NCI-H2107 (cell line): ENCODE measurements at places on chromosomes 3 and 15.
A peak's percentile ranks its signal among the peaks of the same experiment; 100 is the strongest.

DNA sequence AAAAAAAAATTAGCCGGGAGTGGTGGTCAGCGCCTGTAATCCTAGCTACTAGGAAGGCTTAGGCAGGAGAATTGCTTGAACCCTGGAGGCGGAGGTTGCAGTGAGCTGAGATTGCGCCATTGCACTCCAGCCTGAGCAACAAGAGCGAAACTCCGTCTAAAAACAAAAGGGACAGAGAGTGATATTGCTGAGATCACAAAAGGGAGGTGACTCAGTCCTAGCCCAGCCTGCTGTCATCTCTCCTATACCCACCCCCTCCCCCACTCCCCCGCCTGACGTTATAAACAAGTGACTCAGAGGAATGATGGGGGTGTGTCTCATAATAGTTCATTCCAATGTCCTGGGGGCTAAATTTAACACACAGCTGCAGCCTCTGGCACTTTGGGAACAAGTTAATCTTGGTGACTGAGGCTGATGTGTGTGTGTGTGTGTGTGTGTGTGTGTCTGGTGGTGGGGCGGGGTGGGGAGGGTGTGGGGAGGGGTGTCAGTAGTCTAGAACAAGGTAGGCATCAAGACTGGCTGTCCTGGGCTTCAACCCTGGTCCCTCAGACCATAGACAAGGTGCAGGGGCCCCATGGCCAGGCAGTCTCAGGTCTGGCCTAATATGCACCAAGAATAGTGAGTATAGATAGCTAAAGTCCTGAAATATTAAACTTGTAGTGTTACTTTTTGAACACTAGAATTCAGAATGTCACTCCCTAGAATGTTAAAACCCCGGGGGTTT, 1.3 kb upstream of the KLHL40 start:
- no peak for DNase-seq

GRCh38 chr3:66592927-66593625, 92.3 kb upstream of the LRIG1 start:
- DNase-seq, result no peak

DNA sequence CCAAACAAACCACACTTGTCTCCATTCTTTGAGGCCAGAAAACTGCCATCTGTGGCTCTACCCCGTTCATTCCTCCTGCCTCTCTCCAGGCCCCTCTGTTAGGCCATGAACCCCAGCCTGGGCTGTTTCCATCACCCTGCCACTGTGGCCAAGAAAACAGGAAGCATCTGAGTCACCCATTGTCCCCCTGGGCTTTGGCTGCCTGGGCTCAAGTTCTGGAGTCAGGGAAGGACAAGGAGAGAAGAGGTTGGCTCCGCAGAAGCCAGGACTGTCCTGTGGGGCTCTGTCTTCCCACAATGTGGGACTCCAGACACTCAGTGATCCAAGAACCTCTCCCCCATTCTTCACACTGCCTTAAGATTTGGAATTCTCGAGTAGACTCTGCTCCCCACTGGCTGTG, 14.8 kb upstream of the LCTL start:
- DNase-seq, result no peak

- no peak for DNase-seq
These were observed 9.1 kb downstream of the CSK start for GRCh38 chr15:74791007-74791406.

GRCh38 chr3:10945683-10946287, 46.8 kb upstream of the SLC6A1 start:
- no peak for DNase-seq

- DNase-seq, result no peak
These were observed 29.7 kb downstream of the HAPLN3 start for GRCh38 chr15:88865498-88866099.

- no peak for DNase-seq
These were observed 480.1 kb upstream of the ZNF385D start for GRCh38 chr3:22231061-22231460.

- DNase-seq, result no peak
These were observed 1.6 kb downstream of the GMPPB start for GRCh38 chr3:49721896-49722781.

GRCh38 chr3:100317912-100318311, 16.6 kb upstream of the NIT2 start:
- no peak for DNase-seq

GRCh38 chr3:124833710-124834332, 53.3 kb downstream of the ITGB5 start:
- no peak for DNase-seq

DNA sequence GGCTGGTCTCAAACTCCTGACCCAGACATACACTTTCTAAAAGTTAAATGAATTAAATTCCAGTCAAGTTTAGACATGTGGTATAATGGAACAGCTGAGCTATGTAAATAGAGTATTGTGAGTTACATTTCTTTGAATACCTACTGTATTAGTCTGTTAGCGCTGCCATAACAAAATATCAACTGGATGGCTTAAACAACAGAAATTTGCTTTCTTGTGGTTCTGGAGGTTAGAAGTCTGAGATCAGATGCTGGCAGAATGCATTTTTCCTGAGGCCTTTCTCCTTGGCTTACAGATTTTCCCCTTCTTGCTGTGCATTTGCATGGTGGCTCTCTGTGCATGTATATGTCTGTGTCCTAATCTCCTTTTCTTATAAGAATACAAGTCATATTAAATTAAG, 101.5 kb upstream of the TGFBR2 start:
- no peak for DNase-seq

GRCh38 chr15:59298225-59298853, 74.3 kb downstream of the MYO1E start:
- DNase-seq, result no peak

DNA sequence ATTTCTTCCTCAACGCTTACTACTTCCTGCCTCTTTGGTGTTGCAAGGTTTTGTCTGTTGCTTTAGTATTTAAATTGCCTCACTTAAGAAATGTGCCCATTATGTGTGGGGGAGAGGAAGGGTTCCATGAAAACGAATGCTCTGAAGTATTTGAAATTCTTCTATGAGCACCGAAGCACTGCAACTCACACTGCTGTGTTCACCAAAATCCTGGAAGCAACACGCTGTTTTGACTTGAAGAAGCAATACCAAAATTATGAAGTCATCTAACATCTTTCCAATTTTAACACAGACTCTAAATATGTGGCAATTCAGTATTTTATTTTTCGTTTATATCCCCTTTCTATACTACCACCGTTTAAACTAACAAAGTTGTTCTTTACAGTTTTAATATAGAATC, 101.5 kb downstream of the RBMS3 start:
- DNase-seq, result no peak

GRCh38 chr15:66019368-66019767, 150.1 kb downstream of the RAB11A start:
- no peak for DNase-seq

- no peak for DNase-seq
These were observed 110.2 kb downstream of the ST8SIA2 start for GRCh38 chr15:92503889-92504288.

- no peak for DNase-seq
These were observed 188.0 kb downstream of the PEX5L start for GRCh38 chr3:179848711-179849110.

GRCh38 chr3:148698190-148698810, 597 bp downstream of the AGTR1 start:
- no peak for DNase-seq

- no peak for DNase-seq
These were observed 25.0 kb downstream of the MIX23 start for GRCh38 chr3:122357828-122358702.

DNA sequence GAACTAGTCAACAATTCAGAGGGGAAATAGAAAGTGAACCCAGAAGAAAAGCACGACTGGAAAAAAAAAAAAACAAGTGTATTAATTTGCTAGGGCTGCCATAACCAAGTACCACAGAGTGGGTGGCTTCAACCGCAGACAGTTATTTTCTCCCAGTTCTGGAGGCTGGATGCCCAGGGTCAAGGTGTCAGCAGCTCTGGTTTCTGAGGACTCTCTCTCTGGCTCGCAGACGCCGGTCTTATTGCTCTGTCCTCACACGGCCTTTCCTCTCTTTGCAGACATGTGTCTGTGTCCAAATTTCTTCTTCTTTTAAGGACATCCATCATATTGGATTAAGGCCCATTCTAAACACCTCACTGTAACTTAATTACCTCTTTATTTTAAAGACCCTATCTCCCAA, 291.8 kb downstream of the XXYLT1 start:
- DNase-seq, result no peak

GRCh38 chr3:5298453-5298852, 110.9 kb downstream of the EDEM1 start:
- DNase-seq, result no peak

DNA sequence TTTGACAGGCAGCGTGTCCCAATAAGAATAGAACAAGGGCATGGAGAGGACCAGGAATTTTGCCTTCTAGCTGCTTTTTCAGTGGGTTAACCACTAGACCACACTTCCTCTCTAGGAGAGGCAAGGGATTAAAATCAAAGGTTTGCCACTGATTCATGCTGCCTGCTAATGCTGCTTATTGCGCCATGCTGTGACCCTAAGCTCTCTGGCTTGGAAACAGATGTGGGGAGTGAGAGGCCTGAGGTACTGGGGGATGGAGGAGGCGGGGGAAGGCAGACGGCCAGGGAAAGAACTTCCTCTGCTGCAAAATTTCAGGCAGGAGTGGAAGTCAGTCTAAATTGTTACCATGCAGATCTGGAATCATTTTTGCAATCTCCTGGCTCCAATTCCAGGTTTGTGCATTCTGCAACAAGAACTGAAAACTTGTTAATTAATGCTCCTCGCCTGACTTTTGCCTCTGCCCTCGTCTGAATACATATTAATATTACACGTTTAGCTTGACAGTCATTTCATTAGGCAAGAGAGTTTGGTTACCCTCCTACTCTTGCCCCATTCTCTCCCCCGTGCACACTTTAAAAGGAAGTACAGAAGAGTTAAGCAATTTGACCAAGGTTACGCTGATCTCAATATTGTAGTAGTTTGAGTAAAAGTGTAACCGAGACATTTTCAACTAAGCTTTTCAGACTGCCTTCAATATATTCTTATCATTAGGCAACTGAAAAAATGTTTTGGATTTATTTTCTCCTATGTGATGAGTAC, 121.7 kb upstream of the SPRED1 start:
- DNase-seq, result no peak

GRCh38 chr15:51874751-51875644, 45.5 kb downstream of the TMOD3 start:
- DNase-seq, result no peak

GRCh38 chr3:154730186-154730585, 300.2 kb upstream of the GPR149 start:
- DNase-seq, result no peak

GRCh38 chr3:14386254-14386653, 16.2 kb upstream of the SLC6A6 start:
- no peak for DNase-seq

- no peak for DNase-seq
These were observed 16.3 kb downstream of the CCDC13 start for GRCh38 chr3:42756681-42757213.

- no peak for DNase-seq
These were observed 854 bp upstream of the COL8A1 start for GRCh38 chr3:99637368-99638111.

GRCh38 chr3:159828542-159828943, 160.1 kb upstream of the IL12A start:
- DNase-seq, result peak; percentile 82

DNA sequence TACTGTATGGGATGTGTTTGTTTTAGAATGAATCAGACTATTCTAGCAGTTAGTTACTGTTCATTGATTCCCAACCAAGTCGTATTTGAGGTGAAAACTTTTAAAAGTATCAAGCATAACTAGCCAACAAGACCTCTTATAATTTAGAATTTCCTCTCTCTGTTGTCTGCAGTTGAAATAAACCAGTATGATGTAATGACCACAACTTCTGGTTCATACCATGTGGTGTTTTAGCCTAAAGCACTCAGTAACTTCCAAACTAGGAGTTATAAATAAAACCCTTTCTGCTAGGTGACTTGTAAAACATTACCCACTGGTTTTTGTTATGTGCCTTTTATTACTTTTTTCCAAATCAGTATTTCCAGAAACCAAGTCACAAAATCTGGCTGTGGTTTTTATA, 19.8 kb upstream of the P2RY12 start:
- DNase-seq, result no peak

GRCh38 chr3:27451251-27451650, 32.9 kb downstream of the SLC4A7 start:
- no peak for DNase-seq

DNA sequence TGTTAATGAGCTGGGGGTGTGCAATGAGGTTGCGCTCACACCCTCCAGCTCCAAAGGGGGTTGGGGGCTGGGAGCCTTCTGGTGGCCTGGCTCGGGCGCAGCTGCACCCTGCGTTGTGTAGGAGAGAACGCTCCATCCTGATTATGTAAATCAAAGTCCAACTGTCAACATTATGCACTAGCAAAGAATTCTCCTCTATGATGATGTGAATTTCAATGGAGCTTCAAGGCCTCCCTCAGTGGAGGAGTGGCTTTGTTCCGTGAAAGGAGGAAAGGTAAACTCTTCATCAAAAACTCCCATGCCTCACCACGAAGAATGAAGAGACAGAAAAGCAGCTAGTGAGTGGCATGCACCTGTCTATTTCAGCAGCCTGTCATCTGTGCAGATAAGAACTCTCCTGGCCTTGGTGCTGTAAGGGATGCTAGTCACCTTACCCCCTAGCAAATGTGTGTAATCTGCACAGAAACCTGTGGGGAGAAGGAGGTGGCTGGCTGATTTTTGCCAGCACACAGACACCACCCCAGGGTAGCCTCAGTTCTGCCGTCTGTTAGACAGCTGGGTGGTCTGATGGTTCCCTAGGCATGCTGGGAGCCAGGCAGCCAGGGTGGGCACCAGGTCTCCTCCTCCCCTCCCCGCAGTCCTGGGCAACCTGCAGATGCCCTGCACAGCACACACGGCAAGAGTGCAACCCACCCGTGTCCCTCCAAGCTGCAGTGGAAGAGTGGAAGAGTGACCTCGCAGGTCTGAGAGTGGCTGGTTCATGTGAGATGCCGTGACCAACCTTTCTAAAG, 47.0 kb upstream of the TRPM1 start:
- DNase-seq, result no peak
